Stimulated activated CD4-positive, alpha-beta T cell treated with anti-CD3 and anti-CD28 coated beads, Interleukin-15, amount 100 ng/mL, for 48 hours (primary cell): ENCODE measurements at places on chromosomes 7 and 10.

DNA sequence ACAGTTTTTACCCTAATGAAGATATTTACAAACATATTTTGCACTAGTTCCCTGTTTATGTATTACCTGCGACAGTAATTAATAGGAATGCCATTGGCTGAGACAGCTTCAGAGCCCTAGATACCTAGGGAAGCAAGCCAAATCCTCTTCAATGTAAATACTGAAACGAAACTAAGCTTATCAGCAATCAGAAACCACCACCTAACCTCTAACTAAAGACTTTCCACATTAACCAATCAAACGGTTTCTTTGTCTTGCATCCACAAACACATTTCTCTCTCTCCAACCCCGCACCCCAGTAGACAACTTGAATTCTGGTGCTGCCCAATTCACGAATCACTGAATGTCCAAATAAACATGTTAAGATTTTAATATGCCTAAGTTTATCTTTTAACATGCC, 474.4 kb upstream of the C7orf33 start:
- DNase-seq: no peak

GRCh38 chr10:23813687-23814086, 374.8 kb downstream of the OTUD1 start:
- DNase-seq: no peak

- no peak for DNase-seq
Observed at GRCh38 chr7:146635205-146636032, 518.8 kb downstream of the CNTNAP2 start.

DNA sequence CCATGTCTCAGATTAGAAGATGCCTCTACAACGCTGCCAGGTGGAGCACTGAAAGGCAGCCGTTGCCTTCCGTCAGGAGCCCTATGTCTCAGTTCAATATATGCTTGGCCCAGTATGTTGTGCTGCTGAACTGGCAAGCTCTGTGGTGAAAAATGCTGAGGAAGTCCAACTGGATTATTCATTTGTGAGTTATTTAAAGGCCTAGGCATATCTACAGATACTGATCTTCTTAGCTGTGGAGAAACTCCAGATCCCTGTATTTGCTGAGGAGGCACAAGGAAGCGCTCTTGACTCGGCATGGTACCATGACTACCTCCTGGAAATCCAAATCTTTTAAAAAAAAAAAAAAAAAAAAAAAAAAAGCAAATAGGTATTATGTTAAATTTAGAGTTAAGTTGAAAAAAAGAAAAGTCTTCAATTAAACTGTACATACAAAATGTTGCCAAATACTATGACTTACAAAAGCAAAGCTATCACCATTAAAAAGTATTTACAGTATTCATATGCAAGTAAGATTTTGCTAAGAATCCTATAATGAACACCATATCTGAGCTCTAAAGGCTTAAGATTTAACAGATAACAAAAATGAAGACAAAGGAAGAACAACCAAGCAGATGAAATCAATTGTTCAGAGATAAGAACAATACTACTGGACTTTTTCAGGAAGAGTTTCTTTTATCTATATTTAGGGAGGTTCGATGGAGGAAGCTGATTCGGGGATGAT, 152.4 kb downstream of the GALNT11 start:
- DNase-seq: no peak

- DNase-seq: no peak
Observed at GRCh38 chr10:44859546-44860285, 51.4 kb upstream of the TMEM72 start.

DNA sequence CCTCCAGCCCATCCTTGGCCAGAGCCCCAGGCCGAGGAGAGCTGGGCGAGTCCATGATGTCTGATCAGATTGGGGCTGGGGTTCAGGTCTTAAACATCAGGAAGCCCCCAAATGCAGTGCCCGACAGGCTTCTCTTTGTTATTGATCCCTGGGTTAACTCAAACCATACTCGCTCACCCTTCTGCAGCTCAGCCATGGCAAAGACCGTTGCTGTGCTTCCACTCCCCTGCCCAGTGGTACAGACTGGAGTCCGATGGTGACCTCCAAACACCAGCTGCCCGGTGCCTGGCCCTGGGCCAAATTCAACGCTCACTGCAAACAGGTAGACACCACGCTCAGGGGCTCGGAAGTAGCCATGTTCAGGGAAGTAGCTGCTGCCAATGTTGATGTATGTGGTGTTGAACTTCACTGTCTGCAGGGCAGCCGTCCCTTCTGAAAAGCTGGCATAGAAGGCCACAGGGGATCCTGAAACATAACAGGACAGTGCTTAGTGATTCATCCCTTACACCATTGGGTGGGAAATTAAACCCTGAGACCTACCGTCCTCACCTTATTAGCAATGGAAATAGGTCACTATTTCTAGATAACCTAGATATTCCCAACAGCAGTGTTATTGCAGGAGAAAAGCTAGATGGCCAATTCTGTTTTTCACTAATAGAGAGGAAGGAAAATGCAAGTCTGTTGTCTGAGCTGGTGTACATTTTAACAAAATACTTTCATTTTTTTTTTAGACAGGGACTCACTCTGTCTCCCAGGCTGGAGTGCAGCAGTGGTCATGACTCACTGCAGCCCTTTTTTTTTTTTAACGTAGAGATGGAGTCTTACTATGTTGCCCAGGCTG, 20.5 kb downstream of the MMRN2 start:
- no peak for DNase-seq

DNA sequence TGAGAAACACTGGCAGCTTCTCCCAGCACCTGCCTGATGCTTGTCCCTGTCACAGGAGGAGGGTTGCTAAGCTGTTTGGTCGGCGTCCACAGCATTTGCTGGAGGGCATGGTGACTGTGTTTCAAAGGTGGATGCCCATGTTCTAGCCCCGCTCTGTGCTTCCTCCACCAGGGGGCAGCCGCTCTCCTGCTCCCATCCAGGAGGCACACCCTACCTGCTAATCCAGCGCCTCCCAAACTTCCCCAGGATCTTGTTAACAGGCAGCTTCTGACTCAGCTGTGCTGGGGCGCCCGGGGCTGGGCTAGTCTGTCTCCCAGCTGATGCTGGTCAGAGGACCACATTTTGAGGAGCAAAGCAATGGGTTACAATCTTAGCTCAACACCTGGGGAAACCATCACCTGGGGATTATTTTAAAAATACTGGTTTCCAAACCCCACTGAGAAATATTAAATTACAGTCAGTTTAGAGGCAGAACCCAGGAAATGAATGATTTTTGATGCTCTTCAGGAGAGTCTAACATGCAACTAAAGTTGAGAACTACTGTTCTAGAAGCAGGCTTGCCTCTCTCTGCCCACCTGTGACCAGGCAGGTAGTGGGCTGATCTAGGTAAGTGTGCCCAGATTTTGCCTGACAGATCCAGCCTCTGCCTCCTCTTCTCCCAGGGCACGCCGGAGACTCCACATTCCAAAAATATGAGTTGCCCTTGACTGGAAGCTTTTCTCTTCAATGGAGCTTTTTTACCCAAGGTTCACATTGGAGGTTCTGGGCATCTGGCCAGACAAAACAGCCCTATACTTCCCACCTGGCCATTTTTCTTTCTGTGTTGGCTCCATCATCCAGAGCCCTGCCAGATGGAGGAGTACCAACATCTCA, 92.7 kb upstream of the GPR26 start:
- no peak for DNase-seq

DNA sequence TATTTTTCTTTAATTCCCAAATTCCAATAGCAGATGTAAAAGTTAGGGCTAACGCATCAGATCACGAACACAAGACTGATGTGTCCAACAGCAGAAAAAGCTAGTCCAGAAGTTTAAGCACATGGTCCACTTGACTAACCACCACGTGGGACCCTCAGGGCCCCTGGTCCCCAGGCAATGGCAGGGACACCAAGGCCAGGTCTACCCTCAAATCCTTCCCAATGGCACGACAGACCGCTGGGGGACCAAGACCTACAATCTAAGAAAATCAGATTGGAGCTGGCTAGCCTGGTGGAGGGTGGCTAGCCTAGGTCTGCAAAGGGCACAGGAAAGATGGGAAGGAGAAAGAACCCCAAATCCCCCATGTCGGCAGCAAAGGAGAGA, 1.5 kb downstream of the GIGYF1 start:
- no peak for DNase-seq

- no peak for DNase-seq
Observed at GRCh38 chr7:37039131-37039749, 314.9 kb upstream of the AOAH start.

GRCh38 chr10:132158823-132159222, 27.9 kb upstream of the DPYSL4 start:
- DNase-seq: no peak

DNA sequence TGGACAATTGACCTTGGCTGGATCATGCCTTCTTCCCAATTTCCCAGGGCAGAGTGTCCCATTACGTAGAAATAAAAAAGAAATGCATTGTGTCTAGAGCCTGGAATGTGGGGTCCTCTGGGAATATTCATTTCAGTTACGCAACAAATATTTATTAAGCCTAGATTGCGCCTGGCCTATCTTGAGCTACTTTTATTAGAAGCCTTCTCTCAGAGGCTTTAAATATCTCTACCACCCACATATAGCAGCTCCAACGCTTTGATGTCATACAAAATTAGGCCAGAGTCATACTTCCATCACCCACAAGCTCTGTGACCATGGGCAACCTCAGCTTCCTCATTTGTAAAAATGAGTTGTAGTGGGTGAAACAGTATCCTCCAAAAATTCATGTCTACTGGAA, 24.9 kb upstream of the CARD11 start:
- no peak for DNase-seq

- no peak for DNase-seq
Observed at GRCh38 chr10:48699011-48699627, 14.4 kb downstream of the WDFY4 start.

GRCh38 chr7:47852330-47853245, 95.7 kb downstream of the PKD1L1 start:
- DNase-seq: no peak

- DNase-seq: no peak
Observed at GRCh38 chr7:105775580-105775979, 100.8 kb downstream of the ATXN7L1 start.

- no peak for DNase-seq
Observed at GRCh38 chr7:82053453-82054032, 283.7 kb upstream of the HGF start.

DNA sequence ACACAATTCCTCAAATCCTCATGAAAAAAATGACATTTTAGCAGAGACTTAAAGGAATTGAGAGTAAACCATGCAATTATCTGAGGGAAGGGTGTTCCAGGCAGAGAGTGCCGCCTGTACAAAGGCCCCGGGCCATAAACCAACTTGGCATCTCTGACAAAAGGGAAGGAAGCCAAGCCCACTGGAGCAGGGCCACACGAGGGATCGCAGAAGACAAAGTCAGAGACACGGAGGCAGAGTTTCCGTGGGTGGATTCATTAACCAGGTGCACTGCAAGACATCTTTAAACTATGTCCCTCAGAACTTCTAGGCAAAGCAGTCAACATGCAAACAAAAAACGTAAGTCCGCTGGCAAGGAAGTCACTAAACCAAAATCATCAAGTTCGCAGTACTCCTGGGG, 92.0 kb downstream of the SFMBT2 start:
- no peak for DNase-seq

DNA sequence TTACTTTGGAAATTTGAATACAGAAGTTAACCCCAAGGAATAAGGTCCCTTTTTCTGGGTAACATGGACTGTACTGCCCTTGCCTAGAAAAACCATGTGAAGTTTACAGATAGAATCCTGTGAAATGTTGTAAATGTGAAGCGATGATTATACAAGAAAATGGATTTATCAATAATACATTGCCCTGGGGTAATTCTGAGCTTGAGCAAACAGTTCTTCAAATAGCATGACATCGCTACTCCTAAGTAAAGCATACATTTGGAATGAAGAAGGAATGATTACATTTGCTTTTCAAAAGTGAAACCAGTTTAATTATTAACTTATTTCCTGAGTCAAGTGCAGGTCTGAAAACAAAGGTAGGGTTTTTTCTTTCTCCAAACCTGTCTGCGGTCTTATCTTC, 43.3 kb upstream of the FZD8 start:
- no peak for DNase-seq

DNA sequence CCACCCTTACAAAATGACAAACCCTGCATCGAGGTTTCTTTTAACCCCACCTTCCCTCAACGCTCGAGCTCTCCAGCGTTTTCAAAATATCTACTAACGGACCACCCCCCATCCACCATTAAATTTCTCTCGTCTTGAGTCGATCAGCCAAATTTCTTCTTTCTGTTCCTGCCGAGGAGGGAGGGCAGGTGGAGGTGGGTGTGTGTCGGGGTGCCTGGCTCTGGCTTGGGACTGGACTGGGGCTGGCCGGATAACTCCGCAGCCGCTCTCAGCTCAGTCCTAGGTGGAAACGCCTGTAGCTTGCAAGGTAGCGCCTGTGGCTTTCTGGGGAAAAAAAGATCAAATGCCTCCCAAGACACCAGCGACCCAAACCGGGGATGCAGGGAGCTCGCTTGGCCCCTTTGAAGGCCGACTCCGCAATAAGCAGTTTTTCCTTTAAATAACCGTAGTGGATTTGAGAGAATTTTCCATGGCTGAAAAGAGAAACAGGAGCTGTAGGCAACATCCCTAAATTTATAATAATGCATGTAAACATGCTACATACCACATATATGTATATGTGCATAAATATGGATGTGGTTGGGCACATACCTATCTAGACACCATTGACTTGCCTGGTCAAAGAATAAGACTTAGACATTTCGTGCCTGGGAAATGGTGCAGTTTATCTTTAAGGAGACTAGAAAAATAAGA, 1.9 kb upstream of the TMEM178B start:
- DNase-seq: no peak

GRCh38 chr7:110397927-110398660, 692.8 kb upstream of the LRRN3 start:
- DNase-seq: no peak

DNA sequence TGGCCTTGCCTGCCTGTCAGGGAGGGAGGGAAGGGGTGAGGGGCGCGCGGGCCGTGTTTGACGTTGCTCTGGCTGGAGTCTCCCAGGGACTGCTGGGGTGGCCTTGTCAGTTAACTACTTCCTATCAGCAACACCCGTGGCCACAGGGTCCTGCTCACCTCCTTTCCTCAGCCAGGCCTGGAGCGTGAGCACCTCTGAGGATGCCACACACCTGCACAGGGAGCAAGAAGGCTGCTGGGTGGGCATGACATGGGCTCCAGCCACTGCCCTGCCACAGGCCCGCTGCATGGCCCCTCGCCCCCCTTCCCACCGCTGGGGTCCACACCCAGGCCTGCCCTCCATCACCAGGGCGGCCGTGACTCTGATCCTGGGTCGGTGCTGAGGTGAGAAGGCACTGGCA, 212.4 kb downstream of the ELFN1 start:
- DNase-seq: no peak

DNA sequence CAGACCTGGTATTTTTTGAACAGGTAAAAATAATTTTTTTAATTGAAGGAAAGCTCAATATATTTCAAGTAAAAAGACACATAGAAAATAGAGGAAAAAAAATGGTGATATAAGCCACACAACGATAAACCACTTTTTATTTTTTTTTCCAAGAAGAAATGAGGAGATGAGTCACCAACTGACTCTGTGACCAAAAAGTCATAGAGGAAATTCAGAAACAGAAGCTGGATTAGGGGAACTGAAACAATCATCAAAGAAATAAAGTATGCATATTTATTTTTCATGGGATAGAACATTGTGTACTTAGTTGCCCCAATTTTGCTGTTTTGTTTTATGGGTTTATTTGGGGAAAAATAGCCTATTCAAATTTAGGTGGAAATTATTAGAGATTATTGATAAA, 176.8 kb upstream of the AGR3 start:
- DNase-seq: no peak
